RPMI7951 (cell line): ENCODE measurements at places on chromosomes 7 and 10.

DNA sequence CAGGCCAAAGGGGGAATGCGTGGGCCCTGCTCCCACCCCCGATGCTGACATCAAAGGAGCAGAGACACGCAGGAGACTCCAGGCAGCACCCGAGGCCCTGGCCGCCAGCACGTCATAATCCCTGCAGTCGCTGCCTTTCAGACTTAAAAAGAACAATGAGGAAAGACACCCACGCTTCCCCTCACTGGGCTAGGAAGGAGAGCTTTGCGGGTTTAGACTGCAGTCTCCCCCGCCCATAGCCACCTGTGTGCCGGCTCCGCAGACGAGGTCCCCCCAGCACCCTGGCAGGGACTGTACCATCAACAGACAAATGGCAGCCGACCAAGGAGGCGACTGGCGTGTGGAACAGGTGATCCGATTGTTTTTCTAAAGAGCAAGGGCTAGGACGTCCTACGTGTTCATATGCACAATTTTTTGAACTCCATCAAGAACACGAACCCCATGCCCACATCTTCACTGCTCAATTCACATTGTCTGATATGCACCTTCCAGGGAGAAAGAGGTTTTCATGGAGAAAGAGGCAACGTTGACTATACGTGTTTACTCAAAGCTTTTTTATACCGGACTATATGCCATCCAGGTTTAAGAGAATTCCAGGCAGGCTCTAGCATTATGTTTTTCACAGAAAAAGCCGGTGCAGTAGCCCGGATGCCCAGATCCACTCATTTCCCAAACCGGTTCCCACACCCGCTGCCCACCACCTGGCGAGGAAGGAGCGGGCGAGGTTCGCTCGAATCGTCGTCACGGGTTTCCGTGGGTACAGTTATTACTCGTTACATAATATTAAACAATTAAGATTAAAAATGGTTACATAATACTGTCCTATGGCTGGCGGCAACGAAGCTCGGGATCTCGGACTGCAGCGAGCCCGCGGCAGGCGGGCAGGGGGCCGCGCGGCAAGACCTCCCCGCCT, 1.1 kb downstream of the GRB10 start:
- DNase-seq, result no peak

GRCh38 chr10:119120413-119120867, 16.5 kb downstream of the DENND10 start:
- peak; percentile 58 for DNase-seq

- DNase-seq, result no peak
Measured at GRCh38 chr10:92801978-92802872, 46.1 kb upstream of the EXOC6 start.

- no peak for DNase-seq
Measured at GRCh38 chr7:11135573-11135972, 161.9 kb downstream of the PHF14 start.

GRCh38 chr10:12727832-12728215, 273.7 kb downstream of the CCDC3 start:
- peak; percentile 24 for DNase-seq

- DNase-seq, result peak; percentile 64
Measured at GRCh38 chr7:130151591-130152492, 53.4 kb downstream of the TMEM209 start.

- no peak for DNase-seq
Measured at GRCh38 chr7:116911801-116912200, 41.5 kb upstream of the ST7 start.

- no peak for DNase-seq
Measured at GRCh38 chr10:51567271-51567670, 132.1 kb downstream of the CSTF2T start.

- no peak for DNase-seq
Measured at GRCh38 chr7:103613655-103614642, 167.9 kb upstream of the SLC26A5 start.
